Hematopoietic multipotent progenitor cell treated with erythropoietin and hydrocortisone succinate and interleukin-3 and kit ligand, for 17 days (in vitro differentiated cells): ENCODE measurements at places on chromosomes 6 and 20.
A peak's percentile ranks its signal among the peaks of the same experiment; 100 is the strongest.

- DNase-seq, result no peak
These were observed 36.1 kb upstream of the CEP162 start for GRCh38 chr6:84263557-84263956.

GRCh38 chr20:46779831-46780230 lies 70.4 kb downstream of the SLC2A10 start:
- no peak for DNase-seq

GRCh38 chr6:132314432-132314831 lies 86.8 kb downstream of the MOXD1 start:
- no peak for DNase-seq

DNA sequence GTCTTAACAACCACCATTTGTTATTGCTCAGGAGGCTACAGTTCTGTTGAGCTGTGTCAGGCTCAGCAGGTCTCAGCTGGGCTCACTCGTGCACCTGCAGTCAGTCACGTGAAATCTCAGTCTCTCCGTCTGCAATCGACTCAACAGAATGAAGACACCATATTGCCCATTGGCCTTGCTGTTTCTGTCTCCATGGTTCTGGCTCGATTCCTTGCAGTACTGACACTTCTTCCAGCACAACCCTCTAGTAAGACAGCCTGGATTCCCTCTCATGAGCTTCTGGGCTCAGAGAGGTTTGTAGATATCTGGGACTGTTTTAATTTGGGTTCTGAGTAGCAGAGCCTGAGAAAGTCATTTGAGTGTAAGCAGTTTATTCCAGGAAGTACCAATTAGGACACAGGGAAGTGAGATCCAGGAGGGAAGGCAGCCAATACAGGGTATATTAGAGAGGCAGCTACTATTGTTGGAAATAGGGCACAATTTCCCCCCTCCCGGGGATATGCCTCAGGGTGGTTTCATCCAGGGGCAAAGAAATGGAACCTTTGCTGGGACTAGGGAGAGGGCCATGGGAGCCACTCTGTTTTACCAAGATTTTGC lies 87.4 kb upstream of the RALGAPA2 start:
- no peak for DNase-seq

- no peak for DNase-seq
These were observed 118.8 kb downstream of the RALGAPA2 start for GRCh38 chr20:20593447-20594170.

DNA sequence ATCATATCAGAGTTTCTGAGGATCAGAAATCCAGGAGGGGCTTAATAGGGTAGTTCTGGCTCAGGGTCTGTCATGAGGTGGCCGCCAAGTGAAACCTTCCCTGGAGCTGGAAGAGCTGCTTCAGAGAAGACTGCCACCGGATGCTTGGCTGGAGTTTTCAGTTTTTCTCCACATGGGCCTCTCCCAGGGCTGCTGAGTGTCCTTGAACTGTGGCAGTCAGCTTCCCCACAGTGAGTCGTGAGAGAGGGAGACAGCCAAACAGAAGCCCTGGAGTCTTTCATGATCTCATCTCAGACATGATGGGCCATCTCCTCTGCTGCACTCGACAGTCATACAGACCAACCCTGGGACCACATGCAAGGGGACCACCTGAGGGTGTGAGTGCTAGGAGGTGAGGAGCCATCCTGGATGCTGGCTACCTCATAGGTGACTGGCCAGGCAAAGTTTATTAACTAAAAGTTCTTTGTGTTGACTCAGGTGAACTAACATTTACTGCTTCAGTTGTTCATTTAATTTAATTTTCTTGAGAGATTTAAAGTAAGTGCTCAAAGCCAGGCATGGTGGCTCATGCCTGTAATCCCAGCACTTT lies 71.5 kb downstream of the SHLD1 start:
- DNase-seq, result no peak

GRCh38 chr6:84027340-84028181 lies 6.0 kb upstream of the MRAP2 start:
- no peak for DNase-seq

GRCh38 chr6:110315869-110316398 lies 42.2 kb downstream of the METTL24 start:
- no peak for DNase-seq

DNA sequence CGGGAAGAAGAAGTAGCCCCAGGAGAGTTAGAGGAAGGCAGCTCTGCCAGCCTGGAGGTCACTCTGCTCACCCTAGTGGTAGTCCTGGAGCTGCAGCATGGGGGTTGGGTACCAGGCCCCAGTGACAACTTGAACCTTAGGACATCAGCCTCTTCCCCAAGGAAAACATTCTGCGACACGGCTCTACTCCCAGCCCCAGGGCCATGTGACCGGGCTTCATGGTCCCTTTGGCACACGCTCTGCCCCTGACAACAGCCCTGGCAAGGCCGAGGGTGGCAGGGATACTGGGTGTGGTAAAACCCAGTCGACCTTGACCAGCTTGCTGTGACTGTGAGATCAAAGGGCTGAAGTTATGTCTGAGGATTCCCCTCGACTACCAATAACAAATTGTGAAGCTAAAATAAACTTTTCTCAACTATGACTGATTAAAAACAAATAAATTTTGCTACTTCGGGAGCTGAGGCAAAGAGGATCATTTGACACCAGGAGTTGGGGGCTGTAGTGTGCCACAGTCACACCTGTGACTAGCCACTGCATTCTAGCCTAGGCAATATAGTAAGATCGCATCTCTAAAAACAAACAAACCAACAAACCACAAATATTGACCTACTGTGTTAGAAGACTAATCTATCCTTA lies 24.4 kb upstream of the ARID1B start:
- DNase-seq, result no peak

GRCh38 chr6:130908958-130909357 lies 81.8 kb downstream of the SMLR1 start:
- DNase-seq, result no peak

DNA sequence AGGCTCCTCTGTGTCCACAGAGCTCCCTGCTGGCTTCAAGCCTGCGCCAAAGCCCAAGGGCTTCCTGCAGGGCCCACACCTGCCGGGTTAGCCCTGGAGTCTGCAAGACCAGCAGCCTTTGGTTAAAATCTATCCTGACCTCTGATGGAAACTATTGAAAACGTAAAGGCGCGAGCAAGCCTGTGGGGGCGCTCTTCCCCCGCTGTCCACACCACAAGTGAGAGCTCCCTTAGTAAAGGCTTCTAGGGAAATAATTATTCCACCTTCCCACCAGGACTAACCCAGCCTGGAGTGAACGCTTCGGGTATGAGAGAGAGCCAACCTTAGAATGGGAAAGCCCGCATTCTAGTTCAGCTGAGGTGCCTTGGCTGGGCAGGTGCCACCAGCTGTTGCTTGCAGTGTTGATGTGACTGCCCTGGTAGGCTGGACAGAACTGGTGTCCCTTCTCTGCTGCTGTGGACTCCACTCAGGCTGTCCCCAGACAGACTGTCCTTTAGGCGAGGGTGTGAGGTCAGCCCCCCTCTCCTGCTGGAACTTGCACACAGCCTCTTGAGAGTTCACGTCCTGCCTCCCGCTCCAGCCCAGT lies 68.7 kb downstream of the SYTL3 start:
- no peak for DNase-seq

DNA sequence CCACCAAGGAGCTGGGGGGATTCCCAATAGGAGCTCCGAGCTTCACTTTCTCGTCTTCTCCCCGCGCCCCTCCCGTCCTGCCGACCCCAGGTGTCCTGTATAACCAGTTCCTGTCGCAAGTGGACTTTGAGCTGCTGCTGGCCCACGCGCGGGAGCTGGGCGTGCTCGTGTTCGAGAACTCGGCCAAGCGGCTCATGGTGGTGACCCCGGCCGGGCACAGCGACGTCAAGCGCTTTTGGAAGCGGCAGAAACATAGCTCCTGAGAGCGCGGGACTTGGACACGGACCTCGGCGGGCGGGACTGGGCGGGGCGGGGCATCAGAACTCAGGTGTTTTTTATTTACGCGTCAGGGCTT lies 340 bp upstream of the VARS2 start:
- no peak for DNase-seq

- no peak for DNase-seq
These were observed at the start of gene RGS17 for GRCh38 chr6:153131037-153131981. TSS of gene RGS17 (minus strand) at chr6:153131282. CDS start at chr6:153044018, 87,264 bp downstream.

- DNase-seq, result no peak
These were observed 68.4 kb upstream of the PHIP start for GRCh38 chr6:79146421-79146820.

- peak; percentile 77 for DNase-seq
These were observed at the start of gene SLC18B1 for GRCh38 chr6:132797951-132798868. TSS of gene SLC18B1 (minus strand) at chr6:132798637. CDS start at chr6:132798456, 181 bp downstream.

DNA sequence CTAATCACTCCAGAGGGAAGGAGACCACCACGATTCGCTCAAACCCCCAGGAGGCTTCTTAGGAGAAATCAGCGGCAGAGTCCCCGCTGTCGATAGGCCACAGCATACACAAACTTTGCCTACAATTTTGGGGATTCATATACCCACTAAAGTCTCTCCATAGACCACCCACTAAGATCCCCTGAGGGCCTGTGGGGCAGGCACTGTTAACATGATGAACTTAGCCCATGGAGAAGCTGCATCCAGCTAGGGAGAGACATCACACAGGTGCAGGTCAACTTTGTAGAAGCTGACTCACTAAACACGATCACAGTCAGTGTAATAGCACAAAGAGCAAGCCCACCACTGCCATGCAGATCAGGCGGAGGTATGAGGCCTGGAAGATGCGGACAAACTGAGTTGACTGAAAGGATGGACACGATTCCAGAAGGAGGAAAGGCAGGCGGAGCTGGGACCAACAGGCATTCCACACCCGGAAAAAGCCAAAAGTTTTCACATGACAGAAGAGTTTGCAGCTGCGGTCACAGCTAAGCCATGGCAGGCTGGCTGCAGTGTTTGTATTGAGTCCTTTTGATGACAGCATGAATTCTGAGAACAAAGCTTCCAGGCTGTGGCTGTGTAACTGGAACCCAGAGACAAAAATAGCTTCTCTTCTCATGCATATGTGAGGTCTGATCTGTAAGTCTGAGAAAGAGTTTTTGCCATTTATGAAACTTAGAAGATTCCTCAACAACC lies 75.7 kb upstream of the QKI start:
- DNase-seq, result no peak

GRCh38 chr6:70507161-70507560 lies 59.6 kb upstream of the SDHAF4 start:
- no peak for DNase-seq

- DNase-seq, result no peak
These were observed 13.4 kb upstream of the BTN3A2 start for GRCh38 chr6:26351544-26351953.
